ENCODE measurements at places on chromosomes 1 and 21.

DNA sequence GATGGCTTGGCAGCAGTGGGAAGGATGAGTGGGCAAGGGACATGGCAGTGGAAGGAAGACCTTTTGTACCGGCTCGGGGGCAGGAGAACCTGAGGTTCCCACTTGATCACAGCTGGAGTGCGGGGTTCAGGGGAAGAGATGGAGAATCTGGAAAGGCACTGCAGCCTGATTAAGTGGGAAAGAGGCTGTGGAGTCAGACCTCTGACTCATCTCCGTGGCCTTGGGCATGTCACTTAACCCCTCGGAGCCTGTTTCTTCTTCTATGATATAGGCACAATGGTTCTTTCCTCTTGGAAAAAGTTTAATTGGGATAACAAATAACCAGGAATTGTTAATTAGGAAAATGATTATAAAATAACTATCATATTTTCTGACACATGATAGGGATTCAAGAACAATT lies 13.1 kb upstream of the TMEM61 start:
- DNase-seq, result no peak

DNA sequence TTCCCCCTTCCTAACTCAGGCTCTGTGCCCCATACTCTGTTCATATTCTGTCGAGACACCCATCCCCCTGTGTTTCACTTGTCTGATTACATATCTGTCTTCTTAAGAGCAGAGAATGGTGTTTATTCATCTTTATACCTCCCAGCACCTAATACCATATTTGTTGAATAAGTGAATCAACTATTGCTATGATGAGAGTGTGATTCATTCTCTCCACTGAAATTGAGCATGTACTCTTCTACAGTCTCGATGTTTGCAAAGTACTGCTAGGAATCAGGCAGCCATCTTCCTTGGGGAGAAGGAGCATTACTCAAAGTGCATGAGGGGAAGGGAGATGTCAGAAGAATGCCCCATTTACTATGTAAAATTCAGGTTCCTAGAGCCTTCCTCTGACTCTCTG lies 27.0 kb downstream of the TBX15 start:
- DNase-seq, result no peak

DNA sequence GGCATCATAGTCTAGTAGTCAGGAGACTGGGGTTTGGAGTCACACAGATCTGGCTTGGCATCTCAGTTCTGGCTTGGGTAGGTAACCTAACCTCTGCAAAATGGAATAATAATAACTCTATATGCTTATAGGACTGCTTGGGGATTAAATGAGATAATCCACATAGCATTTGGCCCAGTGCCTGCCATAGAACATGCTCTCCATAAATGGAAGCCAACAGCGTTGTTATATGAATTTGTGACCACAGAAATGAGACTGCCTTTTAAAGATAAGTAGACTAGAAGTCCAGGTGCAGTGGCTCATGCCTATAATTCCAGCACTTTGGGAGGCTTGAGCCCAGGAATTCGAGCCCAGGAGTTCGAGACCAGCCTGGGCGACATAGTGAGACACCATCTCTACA lies 4.0 kb upstream of the OPRD1 start:
- no peak for DNase-seq

GRCh38 chr1:177811429-177811828 lies 158.4 kb downstream of the SEC16B start:
- DNase-seq, result no peak

GRCh38 chr21:34791776-34792503 lies 123.1 kb downstream of the CLIC6 start:
- DNase-seq, result no peak

DNA sequence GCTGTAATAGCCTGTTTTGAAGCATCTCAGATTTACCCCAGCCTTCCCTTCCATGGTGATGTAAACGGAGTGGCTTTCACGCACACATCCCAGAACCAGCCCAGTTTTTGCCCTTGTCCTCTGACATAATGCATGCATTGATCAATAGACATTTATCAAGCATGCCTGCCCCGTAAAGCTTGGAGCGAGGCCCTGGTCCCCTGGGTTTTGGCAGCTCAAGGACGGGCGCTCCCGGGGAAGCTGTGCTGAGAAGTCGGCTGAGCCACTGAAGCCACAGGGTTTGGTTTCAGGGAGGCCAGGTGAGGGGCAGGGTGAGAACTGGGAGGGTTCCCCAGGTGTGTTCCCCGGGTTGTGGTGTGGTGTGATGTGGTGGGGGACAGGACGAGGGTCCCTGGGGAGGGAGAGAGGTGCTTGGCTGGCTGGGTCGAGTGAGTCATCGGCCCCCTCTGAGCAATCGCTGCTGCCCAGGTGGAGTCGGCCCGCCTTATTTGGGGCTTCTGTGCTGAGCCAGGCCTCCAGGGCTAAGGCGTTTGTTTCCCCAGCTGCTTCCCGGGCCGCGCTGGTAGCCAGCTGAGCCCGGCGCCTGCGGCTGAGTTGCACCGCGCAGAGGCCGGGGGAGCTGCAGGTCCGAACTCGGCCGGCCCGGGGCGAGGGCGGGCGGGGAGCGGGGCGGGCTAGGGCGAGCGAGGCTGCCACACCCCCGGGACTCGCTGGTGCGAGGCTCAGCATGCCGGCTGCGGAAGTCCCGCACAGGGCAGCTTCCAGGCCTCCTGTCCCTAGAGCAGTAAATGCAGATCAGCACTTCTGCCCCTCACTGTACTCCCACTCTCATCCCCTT lies 23.6 kb downstream of the ATP2B4 start:
- no peak for DNase-seq

GRCh38 chr1:155038602-155039307 lies 5.1 kb downstream of the DCST1 start:
- DNase-seq, result no peak

DNA sequence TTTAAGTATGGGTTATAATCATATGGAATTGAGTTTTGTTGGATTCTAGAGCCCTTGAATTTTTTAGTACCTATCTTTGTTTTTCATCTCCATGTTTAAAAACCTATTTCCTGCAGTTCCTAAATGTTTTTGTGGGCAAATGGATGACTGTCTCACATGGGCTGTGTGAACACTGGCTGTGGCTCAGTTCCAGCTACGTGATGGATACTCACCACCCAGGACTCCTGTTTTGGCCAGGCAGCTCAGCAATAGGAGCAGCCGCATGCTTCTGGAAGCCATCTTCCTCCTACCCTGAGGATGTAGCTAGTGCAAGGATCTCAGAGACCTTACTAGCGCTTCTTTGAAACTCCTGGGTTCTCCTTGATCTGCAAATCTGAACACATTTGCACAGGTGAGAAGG lies 2.8 kb downstream of the REG4 start:
- no peak for DNase-seq

DNA sequence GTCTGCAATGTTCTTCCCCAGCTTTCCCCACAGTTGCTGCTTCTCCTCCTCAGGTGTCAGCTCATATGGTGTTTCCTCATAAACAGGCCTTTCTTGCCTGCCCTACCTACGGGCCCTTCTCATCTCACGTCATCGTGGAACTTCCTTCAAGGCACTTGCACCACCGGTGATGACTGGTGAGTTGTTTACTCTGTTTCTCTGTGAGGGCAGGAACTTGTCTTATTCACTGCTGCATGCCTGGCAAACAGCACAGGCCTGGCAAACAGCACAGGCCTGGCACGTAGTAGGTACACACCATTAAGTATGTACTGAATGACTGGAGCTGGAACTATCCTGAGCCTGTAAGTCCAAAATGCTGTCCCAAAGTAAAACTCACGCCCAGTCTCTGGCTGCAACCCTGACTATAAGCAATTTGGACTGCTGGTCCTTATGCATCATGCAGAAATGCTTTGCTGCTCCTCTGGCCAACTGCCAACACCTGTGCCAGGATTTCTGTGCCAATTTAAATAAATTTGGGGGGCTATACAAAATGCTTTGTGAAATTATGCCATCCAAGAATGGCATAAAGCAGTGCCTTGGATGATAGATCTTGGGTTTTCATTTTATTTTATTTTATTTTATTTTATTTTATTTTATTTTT lies 25.7 kb downstream of the STK40 start:
- no peak for DNase-seq

- DNase-seq, result peak; percentile 37
These were observed 84.7 kb upstream of the LYPLAL1 start for GRCh38 chr1:219088778-219089557.

- DNase-seq, result no peak
These were observed 61.8 kb upstream of the PTGFRN start for GRCh38 chr1:116847688-116848531.

DNA sequence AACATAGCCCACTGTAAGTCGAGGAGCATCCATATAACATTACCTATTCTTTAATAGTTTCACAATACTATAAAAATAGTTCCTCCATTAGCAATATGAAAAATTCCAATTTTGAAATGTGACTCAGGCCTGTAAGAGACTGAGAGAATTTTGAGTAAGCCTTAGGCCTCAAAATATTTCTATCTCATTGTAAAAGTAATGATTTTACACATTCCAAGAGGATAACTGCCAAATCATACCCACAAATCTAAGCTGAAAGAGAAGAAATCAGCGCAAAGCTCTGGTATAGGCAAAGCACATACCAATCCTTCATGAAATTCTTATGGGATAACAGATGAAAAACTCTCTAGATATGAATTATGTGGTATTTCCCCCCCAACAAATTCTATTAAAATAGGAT lies 144.1 kb downstream of the CDC42BPA start:
- no peak for DNase-seq

GRCh38 chr1:206065547-206066145 lies 12.7 kb downstream of the RHEX start:
- DNase-seq, result no peak

DNA sequence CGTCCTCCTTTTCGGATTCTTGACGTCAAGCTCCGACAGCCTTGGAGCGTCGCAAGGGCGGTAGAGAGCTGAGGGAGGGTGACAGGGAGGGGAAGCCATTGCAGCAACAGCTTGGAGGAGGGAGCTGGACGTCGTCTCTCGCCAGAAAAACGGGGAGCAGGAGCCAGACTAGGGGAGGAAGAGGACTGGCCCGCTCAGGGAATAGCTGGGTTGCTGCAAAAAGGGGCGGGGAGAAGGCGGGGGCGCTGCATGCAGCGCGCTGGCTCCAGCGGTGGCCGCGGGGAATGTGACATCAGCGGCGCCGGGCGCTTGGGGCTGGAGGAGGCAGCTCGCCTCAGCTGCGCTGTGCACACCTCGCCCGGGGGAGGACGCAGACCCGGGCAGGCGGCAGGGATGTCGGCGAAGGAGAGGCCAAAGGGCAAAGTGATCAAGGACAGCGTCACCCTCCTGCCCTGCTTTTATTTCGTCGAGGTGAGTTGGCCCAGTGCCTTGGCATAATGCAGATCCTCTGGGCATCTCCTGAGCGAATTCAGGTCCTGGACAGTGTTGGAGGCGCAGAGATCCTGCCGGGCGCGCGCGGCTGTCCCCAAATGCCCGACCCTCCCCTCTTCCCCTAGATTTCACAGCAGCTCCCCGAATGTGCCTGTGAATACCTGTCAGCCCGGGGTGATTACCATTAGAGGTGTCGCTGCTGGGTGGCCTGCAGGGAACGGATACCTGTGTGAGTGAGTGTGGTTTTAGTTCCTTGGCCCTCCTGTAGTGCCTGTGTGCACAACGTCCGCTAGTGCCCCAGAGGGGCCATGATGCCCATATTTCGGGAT lies at the start of gene PLPPR4:
Gene PLPPR4, plus strand, starts transcription at position 292 of the 821 bp plus-strand sequence. Its CDS starts 102 bp downstream, at position 394.
- DNase-seq, result peak; percentile 12

- no peak for DNase-seq
These were observed 220.4 kb downstream of the RHOU start for GRCh38 chr1:228955691-228956090.

- peak; percentile 56 for DNase-seq
These were observed at the start of gene S100A16 for GRCh38 chr1:153612755-153613331. TSS of gene S100A16 (minus strand) at chr1:153613137. CDS start at chr1:153608151, 4,986 bp downstream.

DNA sequence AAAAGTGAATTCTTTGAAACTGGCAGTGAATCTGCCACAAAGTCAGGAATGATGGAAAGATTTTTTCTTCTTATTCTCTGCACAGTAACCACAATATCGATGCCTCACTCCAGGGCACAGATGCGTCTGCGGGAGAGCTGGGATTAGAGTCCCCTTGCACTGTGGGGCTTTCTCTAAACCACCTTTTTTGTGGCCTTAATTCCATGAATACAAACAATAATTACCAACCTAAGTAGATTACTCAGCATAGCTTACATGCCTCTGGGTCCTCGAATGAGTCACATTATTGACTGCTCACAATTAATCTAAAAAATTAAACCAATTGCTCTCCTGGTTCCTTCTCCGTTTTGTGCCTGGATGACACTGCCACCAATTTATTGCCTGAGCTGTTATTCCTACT lies 125.8 kb downstream of the KAZN start:
- no peak for DNase-seq

DNA sequence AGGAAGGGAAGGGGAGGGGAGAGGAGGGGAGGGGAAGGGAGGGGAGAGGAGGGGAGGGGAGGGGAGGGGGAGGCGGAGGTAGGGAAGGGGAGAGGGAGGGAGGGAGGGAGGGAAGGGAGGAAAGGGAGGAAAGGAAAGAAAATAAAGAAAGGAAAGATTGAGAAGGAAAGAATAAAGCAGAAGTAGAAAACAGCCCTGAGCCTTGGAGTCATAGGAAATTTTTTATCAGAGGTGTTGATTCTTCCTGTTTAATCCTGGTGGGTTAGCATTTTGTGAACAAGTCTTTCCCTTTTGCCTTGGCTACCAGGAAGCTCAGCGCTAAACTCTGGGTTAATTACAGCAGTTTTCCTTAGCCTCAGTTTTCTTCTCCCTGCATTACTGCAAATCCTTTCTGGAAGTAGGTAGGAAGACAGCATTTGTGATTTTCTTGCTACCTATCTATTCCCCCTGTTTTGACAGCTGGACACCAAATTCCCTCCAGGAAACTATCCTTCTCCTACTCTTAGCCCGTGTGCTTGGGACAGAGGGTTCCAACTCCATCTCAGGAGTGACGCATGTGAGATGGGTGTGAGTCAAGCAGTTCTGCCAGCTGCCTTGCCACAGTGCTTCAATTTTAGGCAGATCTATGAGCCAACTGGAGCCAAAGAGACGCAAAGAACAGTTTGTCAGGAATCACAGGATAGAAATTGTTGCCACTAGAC lies 26.9 kb downstream of the TOMM20 start:
- DNase-seq, result no peak

- no peak for DNase-seq
These were observed 73.1 kb downstream of the UBIAD1 start for GRCh38 chr1:11345971-11346715.

GRCh38 chr1:197920067-197920396 lies 2.9 kb downstream of the LHX9 start:
- no peak for DNase-seq

- no peak for DNase-seq
These were observed 428.6 kb downstream of the PTPRC start for GRCh38 chr1:199067483-199067882.

DNA sequence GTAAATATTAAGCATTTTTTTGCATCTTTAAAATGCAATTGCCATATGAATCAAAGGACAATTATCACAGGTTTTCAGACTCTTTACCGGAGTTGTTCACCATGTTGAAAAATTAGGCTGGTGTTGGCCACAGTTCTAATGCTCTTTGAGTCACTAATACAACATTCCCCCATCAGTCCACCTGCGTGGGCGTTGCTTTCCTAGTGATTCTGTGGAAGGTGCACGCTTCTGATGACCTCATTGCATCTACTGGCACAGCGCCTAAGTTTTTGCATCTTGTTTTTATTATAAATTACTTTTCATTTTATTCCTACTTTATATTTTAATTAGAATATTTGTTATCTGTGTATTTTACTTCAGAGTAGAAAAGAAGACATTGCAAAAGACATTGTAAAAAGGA lies 4.7 kb upstream of the F5 start:
- DNase-seq, result no peak

Data from HCT116 (cell line).